ENCODE measurements at places on chromosomes 7 and 10. TPM values are rescaled to one million over a fixed set of nuclear protein-coding genes. Genes with fewer than 3 reads are reported as not detected.

- DNase-seq = no peak
Observed at GRCh38 chr7:44439926-44440325, 50.5 kb downstream of the NUDCD3 start.

Gene GDF2
- not detected for total RNA-seq

GRCh38 chr7:116257156-116257555 lies 46.8 kb downstream of the TES start:
- no peak for DNase-seq

DNA sequence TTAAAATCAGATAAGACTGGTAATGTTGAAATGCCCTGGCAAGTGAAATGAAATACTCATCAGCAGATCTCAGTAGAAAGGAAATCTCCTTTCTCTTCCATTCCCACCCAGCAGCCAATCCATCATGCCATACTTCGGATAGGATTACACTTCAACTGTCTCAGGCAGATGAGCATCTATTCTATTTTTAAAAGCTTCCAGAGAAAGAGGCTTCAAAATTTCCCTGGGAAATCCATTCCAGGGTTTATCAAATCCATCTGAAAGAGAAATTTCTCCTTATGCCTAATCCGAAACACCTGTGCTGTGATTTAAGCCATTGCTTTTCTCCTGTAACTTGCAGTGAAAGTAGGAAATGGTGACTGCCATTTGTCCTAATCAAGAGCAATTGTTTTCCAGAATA lies 60.4 kb upstream of the RAPGEF5 start:
- DNase-seq = no peak

GRCh38 chr10:113266147-113266546 lies 286.7 kb upstream of the HABP2 start:
- no peak for DNase-seq

GRCh38 chr10:96683065-96683464 lies 37.2 kb downstream of the PIK3AP1 start:
- no peak for DNase-seq

Gene NUDT13
- 1.9 TPM for total RNA-seq

Gene C10orf62
- not detected for total RNA-seq

Data from kidney epithelial cell (primary cell).